C1 segment of cervical spinal cord (tissue), 14 donors: ENCODE measurements at places on chromosomes 7 and 10.

DNA sequence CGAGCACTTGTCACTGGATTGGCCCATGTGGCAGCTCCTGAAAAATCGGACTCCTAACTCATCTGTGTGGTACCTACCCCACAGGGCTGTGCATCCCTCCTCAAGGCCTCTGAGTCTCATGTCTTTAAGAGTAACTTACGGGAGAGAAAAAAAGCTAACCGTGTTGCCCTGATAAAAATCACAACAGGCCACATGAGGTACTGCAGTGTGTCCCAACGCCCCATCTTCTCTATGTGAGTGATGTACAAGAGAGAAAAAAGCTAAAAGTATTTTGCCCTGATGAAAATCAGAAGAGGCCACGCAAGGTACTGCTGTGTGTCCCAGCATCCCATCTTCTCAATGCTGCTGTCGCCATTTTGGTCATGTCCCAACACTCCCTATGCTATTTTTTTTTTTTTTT lies 41.2 kb upstream of the ADRB1 start:
- DNase-seq: no peak

DNA sequence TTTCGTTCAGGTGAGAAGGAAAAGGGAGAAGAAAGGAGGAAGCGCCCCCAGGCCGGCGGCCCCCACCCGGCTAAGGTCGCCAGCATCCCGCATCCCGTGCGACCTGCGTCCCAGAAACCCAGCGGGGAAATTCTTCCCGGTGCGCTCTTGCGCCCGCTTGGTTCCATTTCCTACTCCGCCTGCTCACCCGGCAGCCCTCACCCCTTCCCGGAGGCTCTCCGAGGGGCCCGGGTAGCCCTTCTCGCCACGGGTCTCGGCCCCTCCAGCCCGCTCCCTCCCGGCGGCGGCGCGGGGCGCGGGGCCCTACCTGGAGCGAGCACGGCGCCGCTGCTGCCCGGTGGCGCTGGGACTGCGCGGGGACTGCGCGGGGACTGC lies at the start of gene PRKCQ:
Gene PRKCQ (minus strand): TSS at position 373 of the 375 bp plus-strand sequence. CDS start 65,141 bp downstream, outside the sequence.
- no peak for DNase-seq

GRCh38 chr10:22537810-22538209 lies 176.6 kb downstream of the PIP4K2A start:
- DNase-seq: no peak

DNA sequence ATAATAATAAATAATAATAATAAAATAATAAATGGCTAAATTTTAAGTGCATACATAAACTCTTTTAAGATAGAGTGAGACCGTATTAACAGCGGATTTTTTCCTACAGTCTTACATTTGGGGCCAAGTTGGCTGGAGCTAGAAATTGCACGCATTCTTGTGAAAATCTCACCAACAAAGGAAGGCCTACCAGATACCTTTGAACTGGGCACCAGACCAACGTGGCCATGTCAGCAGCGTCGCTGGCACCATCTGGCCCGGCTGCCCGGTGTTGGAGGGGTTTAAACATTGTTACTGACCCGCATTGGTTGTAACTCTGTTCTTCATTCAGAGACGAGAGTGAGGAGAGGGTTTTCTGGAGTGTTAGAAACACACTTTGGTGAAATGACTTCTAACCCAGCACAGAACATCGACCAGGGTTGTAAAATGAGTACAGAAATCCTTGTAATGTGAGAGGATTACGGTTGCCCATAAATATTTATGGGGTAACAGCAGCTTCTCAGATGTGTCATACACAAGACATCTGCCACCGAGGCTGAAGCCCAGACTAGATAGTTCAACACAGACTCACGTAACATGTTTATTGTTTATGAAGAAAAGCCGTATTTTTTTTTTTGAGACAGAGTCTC lies 34.6 kb upstream of the UNCX start:
- no peak for DNase-seq

GRCh38 chr7:153832160-153832559 lies 220.0 kb upstream of the DPP6 start:
- no peak for DNase-seq

DNA sequence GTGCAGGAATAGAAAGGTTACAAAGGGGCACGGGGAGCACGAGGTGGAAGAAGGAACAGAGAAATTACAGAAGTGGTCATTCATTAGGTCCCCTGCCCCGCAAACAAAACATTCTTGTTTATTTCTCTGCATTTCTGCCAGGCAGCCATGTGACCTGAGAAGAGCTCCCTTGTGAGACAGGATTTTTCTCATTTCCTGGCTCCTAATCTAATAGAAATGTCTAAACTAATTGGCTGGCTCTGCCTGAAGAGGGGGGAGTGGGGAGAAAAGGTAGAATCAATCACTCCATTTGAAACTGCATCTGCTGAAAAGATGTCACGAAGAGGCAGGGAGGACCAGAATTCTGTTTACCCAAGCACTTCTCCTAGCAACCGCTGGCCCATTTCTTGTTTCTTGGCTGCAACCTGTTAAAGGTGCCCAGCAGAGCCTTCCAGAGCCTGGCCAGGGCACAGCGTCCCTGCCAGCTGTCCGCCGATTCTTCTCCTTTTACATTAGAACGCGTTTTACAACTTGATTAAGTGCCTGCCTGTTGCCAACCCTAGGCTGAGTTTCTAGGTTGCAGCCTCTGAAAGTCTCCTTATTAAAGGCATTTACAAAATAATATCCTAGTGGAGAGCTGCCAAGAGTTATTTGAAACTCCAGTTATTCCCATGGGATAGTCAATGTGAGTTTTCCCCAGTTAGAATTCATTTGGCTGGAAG lies 1227.6 kb downstream of the TYW1 start:
- peak; percentile 10 for DNase-seq

- no peak for DNase-seq
These were observed 27.1 kb downstream of the CD36 start for GRCh38 chr7:80665526-80665925.

DNA sequence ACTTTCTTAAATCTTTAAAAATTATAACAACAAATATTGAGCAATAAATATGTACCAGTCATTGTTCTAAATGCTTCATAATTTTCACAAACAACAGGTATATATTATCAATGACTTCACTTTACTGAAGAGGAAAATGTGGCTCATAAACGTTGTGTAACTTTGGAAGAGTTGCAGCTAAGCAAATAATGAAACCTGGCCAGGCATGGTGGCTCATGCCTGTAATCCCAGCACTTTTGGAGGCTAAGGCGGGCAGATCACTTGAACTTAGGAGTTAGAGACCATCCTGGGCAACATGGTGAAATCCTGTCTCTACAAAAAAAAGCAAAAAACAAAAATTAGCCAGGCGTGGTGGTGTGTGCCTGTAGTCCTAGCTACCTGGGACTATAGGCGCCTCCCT lies 71.9 kb upstream of the AMPH start:
- DNase-seq: no peak

GRCh38 chr10:15084502-15084922 lies 4.1 kb downstream of the ACBD7 start:
- no peak for DNase-seq

DNA sequence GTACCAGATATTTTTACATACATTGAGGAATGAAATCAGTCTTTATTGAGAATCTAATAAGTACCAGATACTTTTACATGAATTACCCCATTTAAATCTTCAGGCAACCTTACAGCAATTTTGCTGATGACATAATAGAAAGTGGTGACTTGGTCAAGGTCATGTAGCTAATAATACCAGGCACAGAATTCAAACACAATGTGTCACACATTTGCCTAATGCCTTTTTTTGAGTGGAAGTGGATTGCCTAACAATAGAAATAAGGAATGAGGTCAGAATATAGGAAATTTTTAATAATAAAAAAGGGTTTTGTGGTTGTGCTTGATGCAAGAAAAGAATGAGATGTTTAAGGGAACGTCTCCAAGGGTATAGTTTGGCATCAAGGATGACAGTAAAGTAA lies 466.6 kb upstream of the IGFBP3 start:
- no peak for DNase-seq

DNA sequence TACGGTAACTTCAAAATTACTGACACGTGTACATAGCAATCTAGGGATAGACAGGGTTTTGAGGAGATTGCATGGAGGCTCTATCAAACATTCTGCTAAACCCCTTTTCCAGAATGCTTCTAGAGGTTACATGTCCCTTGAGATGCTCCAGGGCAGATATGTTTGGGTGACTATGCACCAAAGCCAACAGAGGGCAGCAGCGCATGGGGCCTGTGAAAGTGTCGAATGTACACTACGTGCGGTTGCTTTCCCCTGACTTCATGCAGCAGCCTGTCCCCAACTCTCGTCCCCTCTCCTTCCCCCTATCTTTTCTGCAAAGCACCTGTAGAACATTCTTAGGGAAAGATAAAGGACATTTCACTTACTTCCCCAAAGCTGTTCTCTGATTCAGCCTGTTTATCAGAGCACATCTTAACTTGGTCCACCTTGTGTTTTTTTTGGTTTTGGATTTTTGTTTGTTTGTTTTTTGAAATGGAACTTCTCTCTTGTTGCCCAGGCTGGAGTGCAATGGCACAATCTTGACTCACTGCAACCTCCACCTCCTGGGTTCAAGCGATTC lies 90.2 kb downstream of the UBE3C start:
- no peak for DNase-seq

DNA sequence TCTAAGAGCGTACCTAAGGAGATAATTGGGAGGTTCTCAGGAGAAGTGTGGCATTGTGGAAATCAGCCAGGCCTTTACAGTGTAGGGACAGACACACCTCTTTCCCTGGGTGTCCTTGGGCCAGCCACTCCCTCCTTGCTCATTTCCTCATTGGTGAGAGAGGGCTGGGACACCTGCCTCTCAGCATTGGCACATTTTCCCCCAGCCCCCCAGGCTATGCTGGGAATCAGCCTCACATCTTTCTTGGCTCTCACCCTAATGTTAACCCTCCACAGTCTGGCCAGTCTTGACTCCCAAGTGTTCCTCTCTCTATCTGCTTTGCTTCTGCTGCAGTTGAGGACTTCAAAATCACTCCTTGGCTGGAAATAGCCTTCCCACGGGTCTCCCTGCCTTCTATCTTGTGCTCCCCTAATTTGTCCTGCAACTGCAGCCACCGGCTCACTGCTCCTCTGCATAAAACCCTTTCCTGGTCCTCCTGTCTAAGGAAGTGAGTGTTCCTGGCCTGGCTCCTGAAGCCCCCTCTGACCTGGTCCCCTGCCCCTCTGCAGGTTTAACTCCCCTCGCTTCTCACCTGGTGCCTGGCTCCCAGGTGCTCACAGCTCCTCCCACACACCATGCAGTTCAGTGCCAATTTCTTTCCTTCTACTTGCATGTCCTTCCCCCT lies 15.8 kb downstream of the TBXAS1 start:
- DNase-seq: no peak

DNA sequence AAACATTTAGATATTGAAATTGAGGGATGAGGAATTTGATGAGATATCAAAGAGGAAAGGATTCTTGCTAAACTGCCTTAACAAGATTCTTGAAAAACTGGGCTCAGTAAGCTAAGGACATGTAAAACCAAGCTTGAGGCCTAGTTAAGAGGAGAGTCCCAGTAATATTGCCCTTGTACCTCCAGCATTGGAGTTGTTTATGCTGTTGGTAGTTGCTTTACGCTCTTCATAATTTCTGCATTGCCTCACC lies 156.1 kb upstream of the TRIM24 start:
- DNase-seq: no peak
